ENCODE measurements at places on chromosomes 3 and 15.

GRCh38 chr15:99403597-99403996, 152.3 kb downstream of the LRRC28 start:
- DNase-seq: no peak

DNA sequence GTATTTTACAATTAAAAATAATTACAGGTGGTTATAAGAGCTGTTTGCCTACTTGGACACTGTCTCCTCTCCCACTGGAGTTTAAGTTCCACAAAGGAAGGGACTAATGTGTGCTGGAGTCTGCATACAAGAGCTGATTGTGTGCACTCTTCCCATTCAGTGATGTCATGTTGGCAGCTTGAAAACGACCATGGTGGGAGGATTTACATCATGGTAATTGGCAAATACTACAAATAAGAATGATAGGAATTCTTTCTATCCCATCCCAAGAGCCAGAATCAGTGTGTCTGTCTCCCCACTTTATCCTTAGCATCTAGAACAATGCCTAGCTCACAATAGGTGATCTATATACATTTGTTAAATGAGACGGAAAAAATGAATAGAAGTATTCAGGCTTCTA, 14.1 kb downstream of the ITGA11 start:
- DNase-seq: no peak

DNA sequence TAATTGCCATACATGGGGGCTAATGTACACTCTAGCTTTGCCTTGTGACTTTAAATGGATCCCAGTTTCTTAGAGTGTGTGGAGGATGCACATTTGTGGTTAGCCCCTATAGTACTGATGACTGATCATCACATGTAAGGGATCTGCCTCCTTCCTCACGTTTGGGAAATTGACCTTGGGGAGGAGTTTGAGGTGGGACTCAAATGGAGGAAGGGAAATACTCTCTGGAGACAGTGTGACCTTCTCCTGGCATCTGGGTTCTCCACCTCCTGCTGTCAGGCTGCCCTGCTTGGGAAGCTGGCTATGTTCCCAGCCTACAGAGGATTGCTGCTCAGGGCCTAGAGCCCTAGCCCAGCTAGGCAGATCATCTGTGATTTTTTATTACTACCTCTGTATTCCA, 48.7 kb downstream of the PPM1L start:
- DNase-seq: no peak

DNA sequence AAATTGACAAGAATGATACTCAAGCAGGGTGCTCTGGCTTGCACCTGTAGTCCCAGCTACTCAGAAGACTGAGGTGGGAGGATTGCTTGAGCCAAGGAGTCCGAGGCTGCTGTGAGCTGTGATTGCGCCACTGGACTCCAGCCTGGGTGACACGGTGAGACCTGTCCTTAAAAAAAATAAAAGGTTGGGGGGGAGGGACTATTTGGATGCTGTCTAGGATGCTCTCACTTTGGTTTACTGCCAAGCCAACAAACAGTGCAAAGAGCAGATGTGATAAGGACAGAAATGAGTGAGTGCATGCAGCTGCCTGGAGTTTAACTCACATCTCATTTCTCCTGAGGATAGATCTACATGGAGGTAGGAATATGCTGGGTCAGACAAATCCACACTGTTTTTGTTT, 130.0 kb downstream of the FRMD4B start:
- DNase-seq: no peak

DNA sequence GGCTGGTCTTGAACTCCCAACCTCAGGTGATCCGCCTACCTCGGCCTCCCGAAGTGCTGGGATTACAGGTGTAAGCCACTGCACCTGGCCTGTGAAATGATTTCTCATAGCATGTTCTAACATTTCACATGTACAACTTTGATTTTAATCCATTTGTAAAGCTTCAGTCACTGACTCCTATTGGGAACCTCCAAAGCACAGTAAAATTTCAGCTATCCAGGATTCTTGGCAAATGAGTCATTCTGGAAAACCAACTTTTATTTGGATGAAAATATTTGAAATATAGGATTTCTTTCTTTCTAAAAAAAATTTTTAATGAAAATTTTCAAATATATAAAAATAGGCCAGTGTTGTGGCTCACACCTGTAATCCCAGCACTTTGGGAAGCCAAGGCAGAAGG, 2.7 kb upstream of the LMAN1L start:
- no peak for DNase-seq

- DNase-seq: no peak
Observed at GRCh38 chr3:127053450-127053849, 70.5 kb downstream of the PLXNA1 start.

- no peak for DNase-seq
Observed at GRCh38 chr3:24843955-24844354, 349.3 kb upstream of the THRB start.

DNA sequence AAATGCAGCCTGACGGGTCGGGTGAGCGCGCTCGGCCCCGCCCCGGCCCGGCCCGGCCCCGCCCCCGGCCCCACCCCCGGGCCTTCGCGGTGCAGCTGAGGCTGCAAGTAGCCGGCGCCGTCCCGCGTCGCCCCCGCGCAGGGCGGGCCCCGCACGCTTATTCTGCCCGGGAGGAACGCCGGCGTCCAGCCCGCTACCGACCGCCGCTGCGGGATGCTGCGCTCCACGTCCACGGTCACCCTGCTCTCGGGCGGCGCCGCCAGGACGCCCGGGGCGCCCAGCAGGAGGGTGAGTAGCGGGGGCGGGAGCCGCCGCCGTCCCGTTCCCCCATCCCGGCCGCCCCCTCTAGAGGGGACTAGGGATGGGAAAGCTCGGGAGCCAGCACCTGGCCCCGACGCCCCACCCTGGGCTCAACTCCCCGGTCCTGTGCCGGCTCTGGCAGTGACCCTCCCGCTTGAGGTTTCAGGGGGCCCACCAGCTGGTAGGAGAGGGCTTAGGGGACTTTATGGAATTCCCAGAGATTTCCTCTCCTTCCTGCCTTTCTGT, at the start of gene MYZAP:
Gene MYZAP (plus strand): TSS at position 83 of the 546 bp plus-strand sequence. CDS start 131 bp downstream, at position 214.
- no peak for DNase-seq

DNA sequence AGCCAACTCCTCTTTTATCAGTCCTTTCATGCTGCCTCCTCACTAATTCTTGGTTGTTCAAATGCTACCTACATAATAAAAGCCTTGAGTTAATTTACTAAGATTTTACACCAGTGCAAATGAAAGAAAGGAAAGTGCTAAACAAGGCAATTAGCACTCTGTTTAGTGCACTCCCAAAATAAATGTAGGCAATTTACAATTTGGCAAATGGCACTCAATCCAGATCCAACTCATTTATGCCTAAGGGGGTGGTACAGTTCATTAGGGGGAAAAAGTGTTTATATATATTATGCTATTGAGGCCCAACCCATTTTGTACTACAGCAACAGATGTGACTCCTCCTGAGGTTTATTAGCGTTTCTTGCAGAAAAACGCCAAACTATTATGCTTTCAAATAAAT, 370.1 kb downstream of the NR2F2 start:
- DNase-seq: no peak

GRCh38 chr3:37935290-37935668, 55.3 kb upstream of the VILL start:
- no peak for DNase-seq

DNA sequence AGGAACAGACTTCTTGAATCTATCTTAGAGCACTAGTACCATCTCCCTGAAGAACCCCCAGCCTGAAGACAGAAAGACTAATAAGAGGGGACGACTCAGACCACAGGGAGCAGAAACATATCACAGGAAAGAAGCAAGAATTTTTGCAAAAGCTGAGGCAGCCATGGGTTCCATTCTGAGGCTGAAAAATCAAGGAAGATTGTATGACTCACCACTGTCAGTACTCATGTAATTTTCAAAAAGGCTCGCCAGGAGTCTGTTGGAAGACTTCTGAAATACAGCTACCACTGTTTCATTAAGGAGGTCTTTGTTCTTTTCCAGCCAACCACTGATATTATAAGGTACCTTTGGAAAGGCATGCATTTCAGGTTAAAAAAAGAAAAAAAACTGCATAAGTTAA, 47.5 kb downstream of the MYH15 start:
- no peak for DNase-seq

DNA sequence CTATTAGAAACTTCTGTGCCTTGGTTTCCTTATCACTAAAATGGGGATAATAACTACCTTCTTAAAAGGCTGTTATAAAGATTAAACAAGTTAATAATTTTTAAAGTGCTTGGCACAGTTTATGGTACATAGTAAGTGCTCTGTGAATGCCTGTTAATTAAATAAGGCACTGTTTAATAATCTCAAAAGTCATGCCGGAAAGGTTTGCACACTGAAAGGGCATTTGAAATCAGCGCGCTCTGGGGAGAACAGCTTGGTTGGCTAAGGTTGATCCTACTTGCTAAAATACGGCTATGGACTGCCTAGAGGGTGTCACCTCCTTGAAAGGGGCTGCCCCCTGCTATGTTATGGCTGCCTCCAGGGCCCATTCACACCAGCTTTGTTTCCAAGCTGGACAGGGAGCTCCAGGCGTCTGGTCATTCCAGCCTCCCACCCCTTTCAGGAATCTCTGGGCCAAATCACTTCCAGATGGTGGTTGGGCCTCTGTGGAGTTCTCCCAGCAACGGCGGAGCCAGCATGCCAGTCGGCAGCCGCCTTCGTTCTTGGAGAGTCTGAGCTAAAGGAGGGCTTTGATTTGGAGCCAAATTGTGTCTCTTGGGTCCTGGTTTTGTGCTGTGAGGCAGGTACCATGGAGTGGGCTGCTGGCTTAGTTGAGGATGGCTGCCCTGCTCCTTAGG, 5.9 kb downstream of the FLNB start:
- no peak for DNase-seq

GRCh38 chr3:159236321-159236720, 434.5 kb downstream of the MFSD1 start:
- DNase-seq: no peak

DNA sequence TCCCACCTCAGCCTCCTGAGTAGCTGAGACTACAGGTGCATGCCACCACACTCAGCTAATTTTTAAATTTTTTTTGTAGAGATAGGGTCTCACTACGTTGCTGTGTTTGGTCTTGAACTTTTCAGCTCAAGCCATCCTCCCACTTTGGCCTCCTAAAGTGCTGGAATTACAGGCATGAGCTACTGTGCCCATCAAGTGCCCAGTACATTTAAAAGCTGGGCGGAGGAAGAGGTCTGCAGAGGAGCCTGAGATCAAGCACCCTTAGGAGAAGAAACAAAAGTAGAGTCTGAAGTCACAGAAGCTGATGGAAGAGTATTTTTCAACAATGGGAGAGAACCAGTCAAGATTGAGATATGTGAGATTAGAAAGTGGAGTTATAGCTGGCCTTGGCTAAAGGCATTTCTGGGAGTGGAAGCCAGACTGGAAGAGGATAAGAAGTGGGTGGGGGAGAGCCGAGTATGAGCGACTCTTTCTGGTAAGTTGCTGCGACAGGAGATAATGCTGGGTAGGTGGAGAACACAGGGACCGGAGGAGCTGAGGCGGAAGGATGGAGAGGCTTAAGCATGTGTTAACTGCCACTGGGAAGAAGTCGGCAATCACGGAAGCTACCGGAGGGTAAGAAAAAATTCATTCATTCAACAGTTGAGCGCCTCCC, 782 bp upstream of the IREB2 start:
- DNase-seq: no peak

- no peak for DNase-seq
Observed at GRCh38 chr3:170270282-170270881, 48.2 kb downstream of the PRKCI start.

GRCh38 chr3:196557236-196557635, 11.1 kb downstream of the WDR53 start:
- DNase-seq: no peak

DNA sequence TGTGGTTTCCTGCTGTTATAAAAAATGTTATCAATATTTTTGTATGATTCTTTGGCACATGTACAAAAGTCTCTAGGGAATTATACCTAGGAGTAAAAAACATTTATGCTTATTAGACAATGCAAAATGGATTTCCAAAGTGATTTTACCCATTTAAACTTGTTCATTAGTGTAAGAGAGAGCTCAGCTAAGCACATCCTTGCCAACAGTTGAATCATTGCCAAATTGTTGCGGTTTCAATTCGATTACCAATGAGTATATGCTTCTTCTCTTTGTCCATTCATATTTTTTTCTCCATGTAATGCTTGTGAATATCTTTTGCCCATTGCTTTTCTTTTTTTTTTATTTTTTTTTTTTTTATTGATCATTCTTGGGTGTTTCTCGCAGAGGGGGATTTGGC, 17.2 kb downstream of the CASR start:
- DNase-seq: no peak

DNA sequence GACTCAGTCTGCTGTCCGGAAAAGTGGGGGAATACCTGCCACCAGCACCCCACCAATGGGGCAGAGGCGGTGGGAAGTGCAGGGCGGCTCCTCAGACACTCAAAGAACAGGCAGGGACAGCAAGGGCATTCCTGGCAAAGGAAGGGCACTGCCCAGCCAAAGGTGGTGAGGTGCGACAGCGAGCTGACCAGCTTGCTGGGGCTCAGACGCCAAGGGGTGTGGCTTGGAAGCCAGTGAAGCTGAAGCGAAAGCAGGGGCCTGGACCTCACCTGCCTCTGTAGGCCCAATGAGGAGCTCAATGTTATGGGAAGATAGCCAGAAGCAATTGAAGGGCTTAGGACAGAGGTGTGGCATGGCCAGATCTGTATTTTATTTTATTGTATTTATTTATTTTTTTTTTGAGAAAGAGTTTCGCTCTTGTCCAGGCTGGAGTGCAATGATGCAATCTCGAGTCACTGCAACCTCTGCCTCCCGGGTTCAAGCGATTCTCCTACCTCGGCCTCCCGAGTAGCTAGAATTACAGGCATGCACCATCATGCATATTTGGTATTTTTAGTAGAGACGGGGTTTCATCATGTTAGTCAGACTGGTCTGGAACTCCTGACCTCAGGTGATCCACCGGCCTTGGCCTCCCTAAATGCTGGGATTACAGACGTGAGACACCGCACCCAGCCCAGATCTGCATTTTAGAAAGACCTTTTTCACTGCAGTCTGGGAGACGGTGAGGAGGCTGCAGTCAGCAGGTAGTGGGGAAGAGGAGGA, 4.4 kb upstream of the LMAN1L start:
- no peak for DNase-seq

- DNase-seq: no peak
Observed at GRCh38 chr15:88707771-88708654, 69.2 kb downstream of the ISG20 start.

GRCh38 chr3:1501406-1502115, 408.7 kb downstream of the CNTN6 start:
- DNase-seq: no peak

GRCh38 chr3:103977417-103977816, 1389.3 kb upstream of the ALCAM start:
- DNase-seq: no peak

DNA sequence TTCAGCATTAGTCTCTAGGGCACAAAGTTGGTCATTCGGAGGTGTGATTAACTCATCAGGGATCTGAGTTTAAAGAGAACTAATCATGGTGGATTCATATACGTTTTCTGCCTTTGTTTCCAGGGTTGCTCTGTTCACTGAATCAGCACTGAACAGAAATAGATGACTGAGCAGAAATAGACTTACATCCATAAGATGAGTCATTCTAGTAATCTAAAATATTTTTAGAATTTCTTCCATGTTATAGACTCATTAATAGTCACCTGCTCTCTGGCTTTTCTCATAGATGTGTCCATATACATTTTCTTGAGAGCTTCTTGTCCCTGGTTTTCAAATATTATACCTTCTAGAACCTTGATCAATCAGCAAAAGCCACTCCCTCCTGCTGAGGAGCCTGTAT, 837.6 kb upstream of the DPPA4 start:
- DNase-seq: no peak
